Spinal cord (tissue), 10 donors: ENCODE measurements at places on chromosomes 16 and 17. TPM values are rescaled to one million over a fixed set of nuclear protein-coding genes. Genes with fewer than 3 reads are reported as not detected.

The TMC5 gene
- total RNA-seq = 0.20 TPM

The PRSS27 gene
- 2.5 TPM for total RNA-seq

The PRAC2 gene
- not detected for total RNA-seq

The CSF3 gene
- total RNA-seq = 0.59 TPM

The KRT9 gene
- total RNA-seq = not detected

The RGS11 gene
- 7.9 TPM for total RNA-seq

The TP53TG3D gene
- not detected for total RNA-seq

The KRTAP9-2 gene
- total RNA-seq = not detected

The ANKFY1 gene
- total RNA-seq = 57.6 TPM

The ARL5C gene
- total RNA-seq = not detected

The TBC1D3 gene
- not detected for total RNA-seq

The ITGA2B gene
- total RNA-seq = 5.6 TPM

The ADGRG1 gene
- total RNA-seq = 30.1 TPM

The LUC7L gene
- total RNA-seq = 117 TPM

The ACSM2A gene
- total RNA-seq = not detected

The NUPR1 gene
- total RNA-seq = 54.2 TPM

The HAP1 gene
- total RNA-seq = 22.1 TPM

The C16orf89 gene
- total RNA-seq = 48.6 TPM
